ENCODE measurements at places on chromosomes 12 and 14.

GRCh38 chr12:74563927-74564326 lies 26.3 kb downstream of the ATXN7L3B start:
- no peak for DNase-seq

DNA sequence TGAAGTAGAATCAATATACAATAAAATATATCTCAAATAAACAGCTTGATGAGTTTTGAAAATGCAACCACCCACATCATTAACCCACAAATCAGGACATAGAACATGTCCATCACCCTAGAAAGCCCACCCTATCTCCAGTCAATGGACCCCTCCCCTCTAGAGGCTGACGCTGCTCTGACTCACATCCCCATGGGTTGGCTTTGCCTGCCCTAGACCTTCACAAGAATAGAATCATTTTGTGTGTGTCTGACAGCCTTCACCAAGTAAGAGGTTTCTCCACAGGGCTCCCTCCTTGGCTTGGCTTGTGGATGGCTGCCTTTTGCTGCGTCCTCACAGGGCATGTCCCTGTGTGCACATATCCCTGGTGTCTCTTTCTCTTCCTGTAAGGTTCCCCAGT lies 250.2 kb upstream of the RTL1 start:
- DNase-seq, result no peak

GRCh38 chr14:28653521-28653920 lies 113.1 kb upstream of the FOXG1 start:
- DNase-seq, result no peak

GRCh38 chr12:53096089-53096741 lies 1.3 kb upstream of the IGFBP6 start:
- DNase-seq, result no peak

GRCh38 chr12:38697289-38697688 lies 208.1 kb downstream of the CPNE8 start:
- no peak for DNase-seq

DNA sequence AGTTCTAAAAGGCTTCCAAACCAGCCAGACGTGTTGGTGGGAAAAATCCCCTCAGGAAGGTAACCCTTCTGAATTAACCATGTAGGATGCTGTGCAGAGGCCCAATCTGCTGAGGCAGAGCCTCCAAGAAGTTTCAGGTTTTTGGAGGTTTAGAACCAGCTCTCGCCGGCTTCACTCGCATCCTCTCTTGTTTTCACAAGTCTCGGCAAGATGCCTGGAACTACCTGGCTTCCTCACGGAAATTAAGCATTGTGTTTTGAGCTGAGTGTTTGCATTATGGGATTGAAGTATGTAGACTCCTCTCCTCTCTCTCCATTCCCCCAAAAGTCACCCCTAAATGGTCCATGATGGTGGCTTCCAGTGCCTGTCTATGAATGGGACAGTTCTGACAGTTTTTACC lies 20.6 kb downstream of the LTBP2 start:
- no peak for DNase-seq

DNA sequence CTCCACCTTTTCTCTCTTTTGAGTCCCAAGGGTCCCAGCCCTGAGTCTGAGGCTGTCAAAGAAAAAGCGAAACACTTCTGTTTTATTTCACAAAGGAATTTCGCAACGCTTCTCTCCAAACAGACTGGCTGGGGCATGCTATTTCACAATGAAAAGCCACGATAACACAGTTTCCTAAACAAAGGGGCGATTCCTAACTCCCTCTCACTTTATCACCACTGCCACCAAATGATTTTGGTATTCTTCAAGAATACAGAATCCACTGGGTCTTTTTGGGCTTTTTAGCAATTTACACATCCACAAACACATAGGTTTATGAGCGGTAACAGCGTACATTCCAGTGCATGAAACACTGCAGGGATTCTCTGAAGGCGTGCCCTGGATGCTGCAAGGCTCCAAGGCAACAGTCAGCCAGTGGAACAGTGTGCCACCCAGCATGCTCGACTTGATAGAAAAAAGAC lies 161.2 kb downstream of the DAD1 start:
- DNase-seq, result no peak

GRCh38 chr12:6791931-6792520 lies 2.7 kb downstream of the CD4 start:
- DNase-seq, result no peak

DNA sequence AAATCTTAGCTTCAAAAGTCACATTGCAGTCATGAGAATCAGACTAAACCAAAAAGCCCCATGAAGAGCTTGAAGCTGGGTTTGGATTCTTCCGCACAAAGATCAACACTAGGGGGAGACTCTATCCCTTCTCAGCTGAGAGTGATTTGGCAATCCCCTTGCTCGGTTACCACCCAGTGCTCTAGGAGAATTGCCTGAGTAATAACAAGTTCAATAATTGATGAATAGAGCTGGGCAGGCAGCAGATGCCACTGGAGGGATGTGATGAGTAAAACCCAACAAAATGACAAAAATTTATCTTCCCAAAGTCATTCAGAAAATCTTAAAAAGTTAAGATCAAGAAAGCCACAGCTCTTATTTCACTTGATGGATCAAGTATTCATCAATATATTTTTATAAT lies 185.6 kb upstream of the ARID2 start:
- no peak for DNase-seq

GRCh38 chr12:52380271-52380694 lies 5.2 kb downstream of the KRT84 start:
- DNase-seq, result no peak

DNA sequence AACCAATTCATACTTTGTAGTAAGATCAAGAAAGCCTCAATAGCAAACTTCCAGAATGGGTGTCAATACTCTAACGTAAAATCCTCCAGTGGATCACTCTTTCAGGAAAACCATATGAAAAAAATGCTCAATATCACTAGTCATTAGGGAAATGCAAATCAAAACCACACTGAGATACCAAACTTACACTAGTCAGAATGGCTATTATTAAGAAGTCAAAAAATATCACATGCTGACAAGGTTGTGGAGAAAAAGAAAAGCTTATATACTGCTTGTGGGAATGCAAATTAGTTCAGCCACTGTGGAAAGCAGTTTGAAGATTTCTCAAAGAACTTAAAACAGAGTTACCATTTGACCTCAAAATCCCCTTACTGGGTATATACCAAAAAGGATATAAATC lies 49.5 kb upstream of the ATXN7L3B start:
- no peak for DNase-seq

- DNase-seq, result no peak
Observed at GRCh38 chr12:29131539-29131938, 17.5 kb upstream of the FAR2 start.

- DNase-seq, result no peak
Observed at GRCh38 chr12:80321653-80322052, 122.4 kb upstream of the PTPRQ start.

- no peak for DNase-seq
Observed at GRCh38 chr12:51661199-51661598, 70.2 kb downstream of the SCN8A start.

DNA sequence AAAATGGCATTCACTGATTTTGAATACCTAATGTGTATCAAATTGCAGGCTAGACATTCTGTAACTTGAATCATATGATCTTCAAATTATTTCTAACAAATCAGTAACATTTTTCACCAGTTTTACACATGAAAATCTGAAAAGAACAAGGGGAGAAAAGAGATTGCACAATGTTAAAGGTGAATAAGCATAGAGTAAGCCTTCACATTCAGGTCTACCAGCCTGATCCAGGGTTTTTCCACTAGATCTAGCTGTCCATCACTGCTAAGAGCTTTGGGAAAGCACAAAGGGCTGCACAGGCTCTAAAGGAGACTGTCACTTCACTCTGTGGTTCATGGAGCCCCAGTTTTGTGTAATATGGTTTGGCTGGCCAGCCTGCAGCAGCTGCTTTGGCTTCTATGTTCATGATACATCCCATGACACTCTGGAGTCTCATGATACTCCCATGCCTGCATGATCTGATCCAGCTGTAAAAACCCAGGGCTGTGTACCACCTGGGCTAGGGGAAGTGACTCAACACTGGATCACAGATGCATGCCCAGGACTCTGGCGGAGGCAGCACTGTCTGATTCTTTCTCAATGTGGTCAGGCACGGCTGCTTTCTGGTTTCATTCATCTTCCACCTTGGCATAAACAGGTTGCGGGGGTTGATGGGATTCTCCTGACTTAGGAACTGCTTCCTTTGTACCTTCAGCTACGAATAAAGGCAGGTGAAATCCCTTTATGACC lies 859.7 kb downstream of the GALC start:
- DNase-seq, result no peak

GRCh38 chr12:96501908-96502307 lies 12.5 kb downstream of the CFAP54 start:
- DNase-seq, result no peak

DNA sequence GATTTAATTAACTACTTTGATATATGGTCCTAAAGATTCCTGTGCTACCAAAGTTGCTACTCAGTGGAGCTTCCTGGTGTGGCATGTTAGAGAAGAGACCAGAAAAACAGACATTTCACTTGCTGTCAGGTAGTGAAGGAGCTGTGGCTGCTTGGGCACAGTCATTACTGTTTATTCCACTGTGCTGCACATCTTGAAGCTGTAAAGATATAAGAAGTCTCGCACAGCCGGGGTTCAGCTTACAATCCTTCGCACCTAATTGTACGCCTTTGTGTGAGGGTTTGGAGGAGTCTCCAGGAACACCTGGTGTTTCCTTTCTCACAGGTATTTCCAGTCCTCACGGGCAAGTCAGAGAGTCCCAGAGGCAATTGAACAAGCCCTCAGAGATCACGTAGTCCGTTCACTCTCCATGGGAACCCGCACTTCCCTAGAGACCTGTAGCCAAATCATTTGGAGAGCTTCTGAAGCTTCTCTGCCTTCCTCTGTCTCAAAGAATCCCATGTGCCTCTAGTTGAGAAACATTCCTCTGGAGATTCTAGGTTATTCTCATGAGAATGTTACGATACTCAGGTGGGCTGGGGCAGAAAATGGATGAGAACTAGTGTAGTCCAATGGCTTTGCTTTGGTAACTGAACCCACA lies 4.1 kb downstream of the EVL start:
- no peak for DNase-seq

- no peak for DNase-seq
Observed at GRCh38 chr14:71594821-71595220, 337.4 kb upstream of the RGS6 start.

DNA sequence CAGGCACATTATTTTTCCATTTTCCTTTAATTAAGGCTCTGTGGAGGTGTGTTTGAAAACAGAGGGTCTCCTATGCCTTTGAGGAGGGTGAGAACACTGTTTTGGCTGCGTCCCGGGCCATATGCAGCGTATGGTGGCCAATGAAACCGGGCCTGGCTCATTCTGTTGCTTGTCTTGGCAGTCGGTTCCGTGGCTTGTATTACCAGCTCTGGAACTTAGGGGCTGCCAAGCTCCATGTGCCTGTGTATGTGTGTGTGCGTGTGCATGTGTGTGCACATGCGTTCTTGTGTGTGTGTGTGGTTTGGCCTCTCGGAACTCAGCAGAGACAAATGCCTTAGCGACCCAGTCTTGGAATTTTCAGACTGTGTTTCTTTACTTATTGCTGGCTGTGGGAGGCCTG lies 2.7 kb downstream of the JDP2 start:
- DNase-seq, result no peak

DNA sequence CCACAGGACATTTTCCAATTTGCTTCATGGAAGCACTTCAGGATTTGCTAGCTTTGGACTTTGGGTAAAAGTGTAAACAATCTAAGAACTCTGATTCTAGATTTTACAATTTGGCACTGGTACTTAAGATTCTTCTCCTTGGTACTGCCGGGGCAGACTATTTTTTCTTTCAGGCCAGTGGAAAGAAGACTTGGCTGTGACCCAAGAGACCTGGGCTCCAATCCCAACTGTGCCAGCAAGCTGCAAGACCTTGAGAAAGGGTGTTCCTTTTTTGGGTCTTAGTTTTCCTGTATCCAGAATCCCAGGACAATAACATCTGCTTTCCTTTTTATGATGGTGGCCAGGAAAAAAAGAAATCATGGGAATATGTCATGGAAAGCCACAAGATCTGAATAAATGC lies 148.1 kb upstream of the CRY1 start:
- DNase-seq, result no peak

GRCh38 chr12:59937148-59937547 lies 341.3 kb downstream of the SLC16A7 start:
- no peak for DNase-seq

DNA sequence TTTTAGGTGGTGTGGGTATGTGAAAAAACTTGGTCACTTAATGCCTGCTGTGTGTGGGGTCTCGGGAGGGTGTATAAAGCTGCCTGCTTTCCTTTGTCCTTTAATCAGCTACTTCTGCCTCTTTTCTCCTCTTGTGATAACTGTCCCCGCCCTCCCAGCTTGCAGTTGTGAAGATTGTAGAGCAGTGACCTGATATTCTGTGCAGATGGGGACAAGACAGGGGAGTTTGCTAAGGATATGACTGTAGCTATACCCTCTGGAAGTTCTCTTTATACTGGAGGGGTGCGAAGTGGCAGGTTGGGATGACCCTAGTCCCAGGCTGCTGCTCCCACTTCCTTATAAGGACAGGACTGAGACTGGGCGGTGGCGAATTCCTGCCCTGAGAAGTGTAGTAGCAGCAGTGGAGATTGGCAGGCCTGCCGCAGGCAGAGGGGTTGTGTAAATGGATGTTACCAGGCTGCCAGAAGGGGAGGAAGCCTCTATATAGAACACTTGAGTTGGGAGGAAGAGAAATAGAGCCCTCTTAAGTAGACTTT lies 835 bp downstream of the MYL6 start:
- no peak for DNase-seq

DNA sequence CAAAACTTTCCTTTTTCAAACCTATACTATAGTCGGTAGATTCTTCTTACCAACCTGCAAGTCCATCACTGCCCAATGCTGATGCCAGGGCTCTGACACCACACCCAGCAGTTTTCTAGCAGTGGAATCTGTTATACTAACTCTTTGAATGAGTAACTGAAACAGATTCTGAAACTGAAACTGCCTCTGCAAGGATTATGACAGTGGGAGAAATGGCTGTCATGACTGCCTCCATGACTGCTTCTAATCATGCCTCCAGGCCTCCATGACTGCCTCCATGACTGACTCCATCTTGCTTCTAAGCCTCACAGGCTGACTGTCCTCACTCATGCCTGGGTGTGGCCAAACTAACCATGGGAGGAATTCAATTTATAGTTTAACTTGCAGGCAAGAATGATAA lies 29.4 kb upstream of the OXA1L start:
- no peak for DNase-seq

DNA sequence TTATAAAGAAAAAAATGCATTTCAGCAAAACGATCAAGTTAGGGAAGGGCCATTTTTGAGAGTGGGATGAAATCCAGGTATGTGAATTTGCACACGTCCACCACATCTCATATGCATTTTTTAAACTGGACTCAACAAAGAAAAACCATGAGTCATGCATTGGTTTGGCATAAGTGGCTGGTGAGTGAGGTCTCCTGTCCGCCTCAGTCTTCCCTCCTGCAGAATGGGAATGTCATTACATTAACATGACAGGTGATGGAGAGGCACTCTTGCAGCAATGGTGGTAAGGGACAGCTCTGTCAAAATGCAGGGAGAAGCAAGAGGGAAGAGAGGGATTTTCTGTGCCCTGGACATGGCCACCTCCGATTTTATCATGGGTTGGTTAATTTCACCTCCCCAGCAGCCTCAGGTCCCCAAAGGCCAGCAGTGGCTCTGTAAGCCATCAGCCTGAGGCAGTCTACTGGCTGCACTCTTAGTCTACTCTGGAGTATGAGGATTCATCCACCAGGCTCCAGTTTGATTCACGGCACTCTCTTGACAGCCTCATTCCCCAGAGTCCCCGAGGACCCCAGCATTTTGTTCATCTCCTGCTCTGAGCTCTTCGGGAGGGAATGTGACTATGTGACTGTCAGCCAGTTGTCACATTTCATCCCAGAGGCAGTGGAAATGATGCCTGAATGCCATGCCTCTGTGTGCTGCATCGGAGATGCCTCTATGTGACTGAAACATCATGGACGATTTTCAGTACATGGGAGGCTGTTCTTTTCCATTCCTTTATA lies 17.1 kb upstream of the PWP1 start:
- no peak for DNase-seq

Measured in T-helper 17 cell (primary cell).